IPS DF 6.9 (cell line): ENCODE measurements at places on chromosomes 6 and 20.

- DNase-seq, result no peak
Observed at GRCh38 chr6:2859185-2859700, 17.6 kb upstream of the SERPINB1 start.

DNA sequence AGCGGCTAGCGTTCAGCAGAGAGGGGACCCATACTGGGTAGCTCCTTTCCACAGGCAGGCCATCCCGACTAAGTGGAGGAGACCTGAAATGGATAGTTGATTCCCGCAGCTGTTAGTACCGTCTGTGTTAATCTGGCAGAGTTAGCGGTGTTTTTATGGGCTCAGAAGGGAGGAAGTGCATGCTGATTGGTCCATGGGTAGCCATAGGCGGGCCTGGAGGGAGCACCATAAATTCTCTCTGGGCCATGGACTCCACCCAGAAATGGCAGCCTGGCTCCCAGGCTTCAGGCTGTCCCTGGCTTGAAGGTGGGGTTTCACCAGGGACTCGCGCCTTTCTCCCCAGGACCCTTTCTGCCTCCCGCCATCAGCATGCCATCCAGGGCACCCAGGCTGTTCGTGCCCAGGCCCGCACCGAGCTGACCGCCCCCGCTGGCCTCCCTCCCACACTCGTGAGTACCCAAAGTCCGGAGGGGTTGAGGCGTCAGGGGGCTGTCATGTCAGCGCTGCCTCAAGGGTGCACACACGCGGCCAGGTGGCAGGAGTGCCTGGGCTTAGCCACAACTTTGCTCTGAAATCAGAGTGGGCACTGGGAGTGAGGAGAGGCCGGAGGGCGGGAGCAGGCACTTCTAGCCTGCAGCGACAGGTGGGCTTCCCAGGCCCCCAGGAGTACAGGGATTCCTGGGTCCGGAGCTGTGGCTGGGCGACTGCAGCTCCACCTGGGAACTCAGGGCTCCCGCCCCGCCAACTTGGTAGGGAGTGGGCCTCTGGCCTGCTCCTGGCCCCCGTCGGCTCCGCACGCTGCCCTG, 694.3 kb upstream of the FLRT3 start:
- no peak for DNase-seq

DNA sequence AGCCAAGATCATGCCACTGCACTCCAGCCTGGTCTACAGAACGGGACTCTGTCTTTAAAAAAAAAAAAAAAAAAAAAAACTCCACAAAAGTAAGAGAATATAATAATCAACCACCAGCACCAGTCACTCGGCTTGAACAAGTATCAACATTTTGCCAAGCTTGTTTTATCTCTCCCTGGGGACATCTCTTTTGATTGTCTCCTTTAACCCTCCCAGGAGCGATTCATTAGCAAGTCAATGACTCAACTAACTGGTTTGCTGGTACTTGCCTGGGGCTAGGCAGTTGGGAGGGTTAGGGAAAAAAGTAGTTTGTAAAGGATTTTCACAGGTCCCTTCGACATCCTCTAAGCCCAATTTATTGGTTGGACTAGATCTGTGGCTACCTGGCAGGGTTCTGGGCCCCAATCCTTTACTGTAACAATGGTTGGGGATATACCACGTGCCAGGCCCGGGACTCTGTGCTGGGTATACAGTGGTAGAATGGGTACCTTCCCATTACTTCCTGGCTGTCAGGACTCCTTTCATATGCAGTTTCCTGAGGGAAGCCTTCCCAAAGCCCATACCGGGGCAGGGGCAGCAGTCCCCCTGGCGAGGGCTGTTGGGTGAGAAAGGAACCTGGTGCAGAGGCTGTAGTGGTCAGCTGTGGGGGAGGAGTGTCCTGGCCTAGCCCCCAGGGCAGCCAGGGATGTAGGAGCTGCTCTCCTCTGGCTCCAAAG, 12.2 kb downstream of the TGIF2 start:
- no peak for DNase-seq

- DNase-seq, result no peak
Observed at GRCh38 chr6:83827050-83827449, 26.1 kb upstream of the RIPPLY2 start.

DNA sequence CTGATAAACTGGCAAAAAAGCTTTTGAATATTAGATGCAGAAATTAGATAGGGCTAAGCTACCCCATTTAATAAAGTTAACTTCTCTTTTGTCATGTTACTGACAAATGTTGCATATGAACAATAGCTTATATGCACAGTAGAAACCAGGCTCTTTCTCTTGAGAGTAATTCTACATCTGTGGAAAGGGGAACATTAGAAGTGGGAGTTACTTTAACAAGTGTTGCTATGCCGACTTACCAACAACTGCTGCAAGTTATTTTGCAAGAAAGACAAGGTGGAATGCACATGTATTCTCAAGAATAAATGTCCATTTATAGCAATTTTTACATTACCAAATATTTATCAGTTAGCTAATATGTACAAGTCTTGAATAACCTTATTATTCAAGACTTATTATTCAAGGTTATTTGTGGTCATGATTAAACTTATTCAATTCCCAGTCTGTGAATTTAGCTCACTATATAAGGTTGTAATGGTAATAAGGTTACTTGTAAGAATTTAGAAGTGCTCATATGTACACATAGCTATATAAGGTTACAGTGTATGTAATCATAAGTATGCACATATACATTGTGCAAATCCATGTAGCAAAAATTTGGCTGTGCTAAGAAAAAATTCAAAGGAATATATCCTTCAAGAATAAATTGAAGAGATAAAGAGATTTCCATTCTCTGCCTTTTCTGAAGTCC, 38.3 kb downstream of the ADGRG6 start:
- DNase-seq, result no peak

DNA sequence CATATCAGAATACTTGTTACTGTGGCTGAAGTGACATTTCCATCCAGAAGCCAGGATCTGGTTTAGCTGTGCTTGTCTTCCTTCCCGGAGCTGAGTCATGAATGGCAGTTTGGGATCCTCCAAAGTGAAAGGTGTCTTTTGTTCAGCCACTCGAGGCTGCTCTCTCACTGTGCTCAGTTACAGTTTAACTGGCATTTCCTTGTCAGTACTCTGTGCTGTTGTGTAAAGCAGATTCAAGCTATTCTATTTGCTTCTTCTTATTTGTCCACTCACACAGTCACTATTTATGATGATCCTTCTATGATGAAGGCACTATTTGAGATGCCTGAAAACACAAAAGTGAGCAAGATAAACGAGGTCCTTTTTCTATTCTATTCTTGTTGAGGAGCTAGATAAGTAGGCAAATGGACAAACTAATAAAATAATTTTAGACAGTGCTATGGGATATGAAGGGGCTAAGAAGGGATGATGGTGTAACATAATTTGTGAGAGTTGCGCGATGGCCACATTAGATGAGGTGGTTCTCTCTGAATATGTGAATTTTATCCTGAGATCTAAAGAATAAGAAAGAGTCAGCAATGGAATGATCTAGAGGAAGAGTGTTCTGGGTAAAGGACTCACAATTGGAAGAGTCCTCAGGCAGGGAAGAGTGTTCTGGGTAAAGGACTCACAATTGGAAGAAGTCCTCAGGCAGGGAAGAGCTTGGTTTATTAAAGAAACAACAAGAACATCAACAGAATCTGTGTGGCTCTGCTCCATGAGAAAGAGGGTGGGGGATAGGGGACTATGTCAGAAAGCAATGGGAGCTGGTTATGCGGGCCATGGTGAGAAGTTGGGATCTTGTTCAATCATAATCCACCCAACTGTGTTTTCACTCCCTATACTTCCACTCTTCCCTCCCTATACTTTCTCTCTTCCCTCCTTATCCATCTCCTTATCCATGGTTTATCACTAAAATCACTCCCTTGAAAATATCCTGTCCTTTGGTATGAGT, 40.1 kb downstream of the CYP24A1 start:
- no peak for DNase-seq
